Stimulated activated CD4-positive, alpha-beta T cell treated with anti-CD3 and anti-CD28 coated beads, TNF-alpha, amount 100 ng/mL, for 24 hours (primary cell): ENCODE measurements at places on chromosomes 6 and 20.

- no peak for DNase-seq
These were observed 322.2 kb downstream of the PLCB1 start for GRCh38 chr20:8454137-8454712.

DNA sequence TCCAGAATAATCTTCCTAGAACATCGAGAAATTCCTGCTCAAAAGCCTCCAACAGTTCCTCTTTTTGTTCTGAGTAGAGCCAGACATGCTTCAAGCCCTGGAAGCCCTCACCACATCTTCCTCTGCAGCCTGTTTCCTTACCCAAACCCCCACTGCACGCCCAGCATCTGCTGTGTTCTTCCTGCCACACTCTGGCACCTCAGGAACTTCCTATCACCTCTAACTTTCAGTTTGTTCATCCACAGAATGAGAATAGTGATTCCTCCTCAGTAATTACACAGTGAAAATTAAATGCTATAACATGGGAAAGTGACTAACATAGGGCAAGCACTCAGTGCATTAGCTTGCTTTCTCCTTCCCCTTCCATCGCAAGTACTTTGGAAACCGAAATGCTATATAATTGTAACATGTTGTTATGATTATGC, 26.3 kb downstream of the C6orf89 start:
- DNase-seq: peak; percentile 40

GRCh38 chr6:89562093-89562973, 76.2 kb downstream of the LYRM2 start:
- DNase-seq: no peak

DNA sequence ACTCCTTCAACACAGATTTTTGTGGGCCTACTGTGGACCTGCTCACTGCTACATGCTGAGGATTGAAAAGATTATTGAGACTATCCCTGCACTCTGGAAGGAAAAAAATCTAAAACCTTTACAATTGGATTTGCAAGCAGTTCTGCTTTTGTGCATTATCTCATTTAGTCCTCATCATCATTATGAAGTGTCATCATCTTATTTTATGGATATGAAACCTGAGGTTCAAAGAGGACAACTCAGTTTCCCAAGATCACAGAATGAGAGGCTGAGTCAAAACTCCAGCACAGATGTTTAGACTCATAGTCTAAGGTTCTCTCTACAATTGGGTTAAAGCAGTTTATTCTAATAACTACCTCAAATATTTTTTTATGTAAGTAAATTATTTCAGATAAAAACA, 160.2 kb upstream of the MARCKS start:
- no peak for DNase-seq

DNA sequence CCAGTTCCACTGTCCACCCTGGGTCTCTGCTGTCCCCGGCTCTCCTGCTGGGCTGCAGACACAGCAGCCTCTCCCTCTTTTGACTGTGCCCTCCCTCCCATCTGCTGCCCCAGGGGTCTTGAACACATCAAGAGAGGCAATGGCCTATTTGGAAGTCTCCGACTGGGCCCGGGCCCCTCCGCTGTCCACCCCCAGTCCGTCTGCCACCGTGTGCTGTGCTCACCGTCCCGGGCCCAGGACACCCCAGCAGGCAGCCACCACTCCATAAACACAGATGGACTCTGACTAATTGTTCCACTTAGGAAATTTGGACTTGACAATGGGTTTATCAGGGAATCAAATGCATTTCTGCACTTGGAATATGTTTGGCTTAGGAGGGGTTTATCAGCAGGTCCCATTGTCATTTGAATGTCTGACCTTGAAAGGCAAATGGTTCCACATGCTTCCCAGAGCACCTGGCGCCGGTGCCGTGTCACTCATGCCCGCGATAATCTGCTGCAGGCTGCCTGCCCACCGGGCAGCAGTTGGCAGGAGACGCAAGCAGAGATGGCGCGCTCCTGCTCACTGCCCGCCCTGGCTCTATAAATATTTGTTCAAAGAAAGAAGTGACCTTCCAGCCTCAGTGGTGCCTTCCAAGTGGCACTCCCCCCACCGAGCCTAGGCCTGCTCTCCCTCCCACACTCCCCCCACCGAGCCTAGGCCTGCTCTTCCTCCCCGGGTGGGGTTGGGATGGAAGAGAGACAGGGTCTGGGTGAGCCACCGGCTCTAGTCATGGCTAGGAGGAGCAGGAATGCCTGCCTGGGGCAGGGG, 18.8 kb upstream of the FRMD1 start:
- DNase-seq: no peak

GRCh38 chr6:168193816-168194721, 115.1 kb upstream of the FRMD1 start:
- no peak for DNase-seq

GRCh38 chr6:153553627-153554026, 422.5 kb upstream of the RGS17 start:
- DNase-seq: no peak

- DNase-seq: no peak
These were observed 42.2 kb downstream of the C6orf132 start for GRCh38 chr6:42100029-42100901.
